ENCODE measurements at places on chromosomes 5 and 9.
A peak's percentile ranks its signal among the peaks of the same experiment; 100 is the strongest.

GRCh38 chr5:180347702-180348101 is 5.4 kb downstream of the GFPT2 start:
- no peak for DNase-seq

DNA sequence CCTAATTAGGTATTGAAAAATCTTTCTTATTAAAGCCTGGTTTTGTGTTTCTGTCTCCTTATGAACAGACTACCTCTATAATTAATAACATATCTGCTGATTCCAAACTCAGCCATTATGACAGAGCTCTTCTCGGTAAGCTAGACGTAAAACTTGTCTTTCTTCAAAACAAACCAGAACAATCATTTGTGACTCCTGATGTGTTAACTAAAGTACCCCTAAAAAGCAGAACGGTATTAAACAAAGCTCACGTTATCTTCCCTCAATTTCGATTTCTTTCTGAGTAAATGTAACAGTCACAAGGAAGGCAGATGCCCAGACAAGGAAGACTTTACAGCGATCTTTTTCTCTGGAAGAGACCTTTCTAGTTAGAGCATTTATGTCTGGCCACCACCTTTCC is 1.8 kb downstream of the SEMA5A start:
- no peak for DNase-seq

- DNase-seq: no peak
Observed at GRCh38 chr5:145934276-145934675, 2.1 kb upstream of the SH3RF2 start.

DNA sequence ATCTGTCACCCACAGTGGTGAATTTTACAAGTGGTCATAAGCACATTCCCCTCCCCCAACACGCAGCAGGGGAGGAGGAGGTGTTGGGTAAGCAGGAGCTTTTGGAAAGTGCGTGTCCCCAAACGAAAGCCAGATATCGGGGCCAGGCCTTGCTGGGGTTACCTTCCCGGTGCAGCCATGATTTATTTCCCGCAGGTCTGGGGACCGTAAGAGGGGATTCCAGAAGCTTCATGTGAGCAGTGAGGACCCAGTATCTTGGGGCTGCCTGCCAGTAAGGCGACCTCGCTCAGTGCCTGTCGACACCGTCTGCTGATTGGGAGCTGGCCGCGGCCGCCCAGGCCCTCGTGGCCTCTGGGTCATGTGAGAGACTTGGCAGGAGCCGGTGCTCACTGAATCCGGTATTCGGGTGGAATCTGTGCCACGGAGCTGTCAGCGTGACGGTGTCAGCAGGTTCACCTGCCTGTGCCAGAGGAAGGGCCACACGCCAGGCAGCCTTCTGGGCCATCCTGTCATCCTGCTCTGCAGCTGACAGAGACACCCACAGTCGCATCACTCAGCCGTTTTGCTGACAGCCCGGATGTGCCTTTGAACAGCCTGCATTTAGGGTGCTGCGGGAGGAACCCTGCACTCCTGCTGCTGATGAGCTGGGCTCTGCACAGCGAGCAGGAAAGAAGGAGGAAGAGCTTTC is 37.3 kb downstream of the SEC61B start:
- DNase-seq: peak; percentile 94

DNA sequence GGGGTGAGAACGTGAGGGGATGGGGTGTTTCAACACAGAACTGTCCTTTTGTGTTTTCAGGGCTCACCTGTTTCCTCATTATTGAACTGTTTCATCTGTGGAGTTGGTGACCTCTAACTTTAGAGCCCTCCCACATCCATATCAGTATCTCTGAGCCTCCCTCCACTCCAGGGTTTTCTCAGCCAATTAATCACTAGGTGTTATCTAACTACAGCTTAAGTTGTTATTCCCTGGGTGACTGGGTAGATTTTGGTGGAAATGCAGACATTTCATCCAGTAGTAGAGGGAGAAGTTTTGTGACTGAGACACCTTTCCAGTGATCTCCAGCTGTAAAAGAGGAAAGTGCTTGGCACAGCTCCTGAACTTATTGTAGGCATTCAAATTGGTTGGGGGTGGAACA is 23.7 kb downstream of the PPP3R2 start:
- no peak for DNase-seq

DNA sequence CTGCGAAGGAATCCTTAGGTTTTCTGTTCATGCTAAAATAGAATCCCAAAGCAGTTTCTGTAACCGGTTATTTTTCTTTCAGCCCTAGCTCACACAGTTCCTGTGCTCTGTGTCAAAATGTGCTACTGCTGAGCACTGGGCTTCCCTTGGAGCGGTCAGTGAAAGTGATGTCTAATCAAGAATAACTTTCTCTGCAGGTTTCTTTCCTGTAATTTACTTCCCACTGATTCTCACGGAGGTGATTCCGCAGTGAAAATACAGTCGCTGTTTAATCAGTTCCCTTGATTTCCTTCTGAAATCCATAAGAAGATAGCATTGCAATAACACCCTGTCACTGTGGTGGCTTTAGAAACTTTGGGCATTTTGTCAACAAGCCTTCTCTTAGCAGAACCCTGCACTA is 112.0 kb upstream of the ISL1 start:
- no peak for DNase-seq

- DNase-seq: no peak
Observed at GRCh38 chr5:122175852-122176251, 46.5 kb downstream of the ZNF474 start.

DNA sequence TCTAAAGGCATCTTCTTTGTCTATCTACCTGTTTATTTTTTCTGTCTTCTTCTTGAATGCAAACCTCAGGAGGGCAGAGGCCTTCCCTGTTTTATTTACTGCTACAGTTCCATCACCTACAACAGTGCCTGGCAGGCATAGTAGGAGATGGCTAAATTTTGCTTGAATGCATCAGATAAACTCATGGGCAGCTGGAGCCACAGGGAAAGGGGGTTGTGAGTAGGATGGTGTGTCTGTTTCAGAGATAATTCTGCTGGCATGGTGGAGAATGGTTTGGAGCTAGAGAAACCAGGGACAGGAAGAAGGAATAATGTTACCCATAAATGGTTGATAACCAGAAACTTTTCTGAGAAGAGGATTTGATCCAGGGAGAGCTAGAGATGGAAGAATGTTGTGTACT is 189.8 kb upstream of the BRINP1 start:
- no peak for DNase-seq

DNA sequence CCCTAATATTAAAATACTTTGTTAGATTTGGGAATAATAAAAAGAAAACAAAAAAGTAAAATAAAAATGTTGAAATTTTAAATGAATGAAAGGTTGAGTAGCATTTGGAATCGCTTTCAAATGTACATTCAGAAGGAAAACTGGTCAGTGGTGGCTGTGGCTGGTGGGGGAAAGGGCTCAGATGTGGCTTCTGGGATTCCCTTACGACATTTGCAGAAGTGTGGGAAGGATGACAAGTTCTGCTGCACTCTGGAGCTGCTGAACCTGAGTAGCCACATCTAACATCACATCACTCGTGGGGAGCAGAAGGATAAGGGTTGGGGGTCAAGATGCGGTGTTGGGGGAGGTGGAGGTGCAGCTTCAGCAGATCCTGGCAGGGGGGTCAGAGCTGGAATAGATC is 25.6 kb upstream of the CAST start:
- DNase-seq: no peak

DNA sequence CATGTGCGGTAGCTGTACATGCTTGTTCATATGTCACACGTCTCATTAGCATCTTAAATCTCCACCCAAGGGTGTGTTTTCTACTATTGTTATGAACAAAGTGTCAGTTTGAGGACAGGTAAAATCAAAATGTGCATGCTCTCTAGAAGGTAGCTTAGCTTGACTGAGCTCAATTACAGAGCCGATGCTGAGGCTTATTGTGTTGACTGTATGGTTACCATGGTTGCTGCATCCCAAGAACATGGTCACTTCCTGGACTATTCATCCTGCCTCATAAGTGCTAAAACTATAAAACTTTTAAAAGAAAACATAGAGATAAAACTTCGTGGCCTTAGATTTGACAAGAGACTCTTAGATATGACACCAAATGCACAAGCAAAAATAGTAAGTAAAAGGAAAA is 426.1 kb upstream of the CTNND2 start:
- no peak for DNase-seq

- DNase-seq: no peak
Observed at GRCh38 chr9:112132356-112132755, 42.7 kb downstream of the SUSD1 start.

DNA sequence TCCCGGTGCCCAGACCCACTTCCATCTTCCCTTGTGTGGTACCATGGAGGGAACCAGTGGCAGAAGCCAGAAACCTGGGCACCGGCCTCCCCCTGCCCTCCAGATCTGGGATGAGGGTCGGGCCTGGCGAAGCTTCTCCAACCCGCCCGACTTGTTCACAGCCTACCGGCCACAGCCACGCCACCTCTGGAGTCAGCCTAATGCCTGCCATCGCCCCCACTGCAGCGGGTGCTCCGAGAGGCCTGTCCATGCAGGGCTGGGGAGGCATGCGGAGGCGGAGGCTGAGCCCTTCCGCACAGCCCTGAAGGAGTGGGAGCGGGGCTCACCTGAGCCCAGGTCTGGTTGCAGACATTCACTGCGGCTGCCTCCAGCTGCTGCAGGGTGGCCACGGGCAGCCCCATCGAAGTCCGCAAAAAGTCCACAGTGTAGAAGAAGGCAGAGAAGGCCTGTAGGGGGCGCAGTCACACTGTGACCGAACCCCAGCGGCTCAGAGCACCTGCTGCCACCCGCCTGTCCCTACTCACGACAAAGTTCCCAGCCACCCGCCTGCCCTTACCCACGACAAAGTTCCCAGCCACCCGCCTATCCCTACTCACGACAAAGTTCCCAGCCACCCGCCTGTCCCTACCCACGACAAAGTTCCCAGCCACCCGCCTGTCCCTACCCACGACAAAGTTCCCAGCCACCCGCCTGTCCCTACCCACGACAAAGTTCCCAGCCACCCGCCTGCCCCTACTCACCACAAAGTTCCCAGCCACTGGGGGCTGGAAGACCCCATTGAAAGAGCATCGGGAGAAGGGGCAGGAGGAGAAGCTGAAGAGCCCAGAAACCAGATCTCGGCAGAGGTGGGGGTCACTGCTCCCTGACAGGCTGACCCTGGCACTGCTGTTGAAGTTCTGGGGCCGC is 3.8 kb upstream of the NPDC1 start:
- peak; percentile 85 for DNase-seq

- no peak for DNase-seq
Observed at GRCh38 chr9:98992885-98993569, 49.3 kb downstream of the COL15A1 start.

DNA sequence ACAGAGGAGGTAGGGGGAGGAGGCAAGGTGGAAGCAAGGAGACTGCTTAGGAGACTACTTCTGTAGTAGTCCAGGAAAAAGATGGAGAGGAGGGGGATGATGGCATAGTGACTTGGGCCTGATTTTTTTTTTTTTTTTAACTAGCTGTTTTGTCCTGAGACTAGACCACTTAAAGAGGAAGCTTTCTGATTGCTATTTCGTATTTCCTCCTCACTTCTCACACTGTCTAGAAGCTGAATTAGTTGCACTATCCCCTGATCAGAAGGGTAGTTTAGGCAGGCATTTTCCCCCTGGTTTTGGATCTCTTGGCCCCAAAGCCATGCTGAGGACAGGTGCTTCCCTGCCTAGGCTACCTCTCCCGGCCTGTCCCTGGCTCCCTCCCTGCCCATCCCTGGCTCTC is 14.9 kb downstream of the LARP1 start:
- DNase-seq: no peak

GRCh38 chr5:131068893-131069643 is 96.0 kb downstream of the HINT1 start:
- DNase-seq: no peak

GRCh38 chr5:146466521-146467349 is 19.6 kb downstream of the TCERG1 start:
- no peak for DNase-seq

DNA sequence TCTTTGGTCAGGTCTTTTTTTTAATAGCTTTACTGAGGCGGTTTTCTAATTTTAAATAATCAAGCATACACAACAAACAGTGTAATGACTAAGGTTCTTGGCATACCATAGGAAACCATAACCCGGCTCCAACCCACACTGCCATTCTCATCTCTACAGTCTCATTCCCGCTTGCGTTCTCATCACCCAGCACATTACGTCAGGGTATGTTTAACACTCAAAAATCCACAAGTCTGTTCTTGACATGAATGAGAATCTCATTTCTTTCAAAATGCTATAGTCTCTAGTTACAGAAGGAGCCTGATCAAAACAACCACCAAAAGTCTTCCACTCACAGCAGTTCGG is 505 bp downstream of the C5orf34 start:
- no peak for DNase-seq

GRCh38 chr9:33102551-33103210 is 26.2 kb upstream of the SMU1 start:
- DNase-seq: no peak

GRCh38 chr5:7330256-7330655 is 65.7 kb upstream of the ADCY2 start:
- DNase-seq: no peak

DNA sequence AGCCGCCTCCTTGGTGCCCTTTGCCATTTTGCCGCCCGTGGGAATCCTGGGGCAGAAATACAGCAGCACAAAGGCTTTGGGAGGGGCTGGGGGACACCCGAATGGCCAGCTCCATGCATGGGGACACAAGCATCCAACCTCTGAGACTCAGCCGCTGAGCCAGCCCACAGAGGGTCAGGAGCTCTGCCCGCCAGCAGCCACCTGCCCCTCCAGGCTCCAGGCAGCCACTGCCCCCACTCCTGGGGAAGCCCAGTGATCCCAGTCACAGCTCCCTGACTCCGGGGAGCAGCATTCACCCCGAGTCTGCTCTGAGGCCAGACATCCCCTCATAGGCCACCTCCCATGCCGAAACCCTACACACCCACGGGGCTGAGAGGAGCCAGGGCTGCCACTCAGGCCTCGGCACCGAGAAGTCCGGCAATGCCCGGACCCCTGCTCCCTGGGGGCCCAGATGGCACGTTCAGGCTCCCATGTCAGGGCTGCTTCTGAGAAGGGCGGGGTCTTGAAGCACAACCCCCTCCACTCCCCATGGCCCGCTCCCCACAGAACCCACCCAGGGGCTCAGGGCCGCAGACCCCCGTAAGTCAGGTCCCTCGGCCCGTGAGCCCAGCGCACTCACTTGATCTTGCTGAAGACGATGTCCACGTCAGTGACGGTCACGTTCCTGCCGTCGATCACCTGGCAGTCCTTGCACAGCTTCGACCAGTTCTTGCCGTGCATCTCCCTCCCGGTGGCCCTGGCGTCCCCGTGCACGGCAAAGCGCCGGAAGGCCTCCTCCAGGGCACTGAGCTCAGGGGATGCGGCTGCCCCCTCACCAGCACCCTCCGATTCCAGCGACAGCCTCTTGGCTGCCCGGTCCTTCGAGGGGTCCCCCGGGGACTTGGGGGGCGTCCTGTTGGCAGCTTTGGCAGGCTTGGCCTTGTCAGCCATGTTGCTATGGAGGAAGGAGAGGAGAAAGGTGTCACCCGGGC is 15.7 kb downstream of the TPPP start:
- DNase-seq: peak; percentile 23
